ENCODE measurements at places on chromosomes 16 and 17.
A peak's percentile ranks its signal among the peaks of the same experiment; 100 is the strongest.

GRCh38 chr17:82160075-82160474 is 52.6 kb downstream of the CCDC57 start:
- no peak for DNase-seq

GRCh38 chr17:79473876-79474440 is 136.9 kb downstream of the RBFOX3 start:
- no peak for DNase-seq

GRCh38 chr16:85004587-85005205 is 6.6 kb downstream of the ZDHHC7 start:
- no peak for DNase-seq

- DNase-seq, result no peak
These were observed 21.2 kb upstream of the MYO15B start for GRCh38 chr17:75566416-75566815.

GRCh38 chr16:1942810-1943726 is at the start of gene MSRB1:
Gene MSRB1, minus strand, starts transcription at chr16:1943199. Its CDS starts 43 bp downstream, at chr16:1943156.
- DNase-seq, result peak; percentile 100

DNA sequence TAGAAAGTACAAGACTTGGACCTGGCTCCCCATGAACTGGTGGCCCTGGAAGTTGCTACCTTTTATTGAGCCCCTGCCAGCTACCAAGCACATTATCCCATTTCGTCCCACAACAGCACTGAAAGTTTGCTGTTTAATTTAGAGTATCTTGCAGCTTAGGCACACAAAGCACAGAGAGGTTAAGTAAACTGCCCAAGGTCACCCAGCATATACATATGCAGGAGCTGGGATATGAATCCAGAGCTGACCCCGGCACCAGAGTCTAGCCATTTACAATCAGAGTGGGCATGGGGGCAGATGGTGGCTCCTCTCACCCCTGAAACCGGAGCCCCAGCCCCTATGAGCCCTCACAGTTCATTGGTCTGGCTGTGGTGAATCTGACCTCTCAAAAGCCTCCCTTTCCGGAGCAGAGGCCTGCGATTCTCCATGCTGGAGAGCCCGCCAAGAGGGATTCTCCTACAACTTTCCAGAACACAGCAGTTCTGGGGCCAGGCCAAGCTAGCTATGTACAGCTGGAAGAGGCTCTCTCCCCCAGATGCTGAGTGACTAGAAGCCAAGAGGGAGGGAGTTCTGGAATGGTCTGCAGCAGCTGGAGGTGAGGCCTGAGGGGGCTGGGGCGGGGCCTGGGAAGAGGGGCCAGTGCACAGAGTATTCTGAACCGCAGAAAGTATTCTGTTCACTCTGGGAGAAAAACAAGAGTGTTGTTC is 58.3 kb downstream of the SREBF1 start:
- no peak for DNase-seq

DNA sequence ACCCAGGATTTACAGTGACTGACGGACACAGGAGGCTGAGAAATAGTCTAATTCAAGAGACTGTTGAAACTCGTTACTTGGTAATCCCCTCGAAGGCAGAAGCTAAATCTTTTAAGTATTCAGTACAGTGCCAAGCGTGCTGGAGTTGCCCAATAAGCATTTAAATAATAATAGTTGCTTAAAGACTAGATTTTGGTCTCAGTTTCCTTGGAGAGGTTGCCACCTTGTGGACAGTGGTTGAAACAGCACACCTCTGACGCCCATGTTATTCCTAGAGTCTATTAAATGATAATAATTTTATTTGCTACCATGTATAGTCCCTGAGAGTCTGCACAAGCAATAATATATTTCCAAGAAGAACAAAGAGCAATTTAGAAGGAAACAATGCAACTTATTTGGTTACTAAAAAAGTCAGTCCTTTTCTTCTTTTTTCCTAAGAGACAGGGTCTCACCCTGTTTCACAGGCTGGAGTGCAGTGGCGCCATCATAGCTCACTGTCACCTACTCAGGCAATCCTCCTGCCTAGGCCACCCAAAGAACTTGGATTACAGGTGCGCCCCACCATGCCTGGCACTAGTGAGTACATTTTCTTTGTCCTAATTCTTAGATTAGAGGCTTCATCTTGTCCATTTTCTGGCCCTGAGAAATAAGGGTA is 138.0 kb upstream of the NUDT7 start:
- DNase-seq, result peak; percentile 14

DNA sequence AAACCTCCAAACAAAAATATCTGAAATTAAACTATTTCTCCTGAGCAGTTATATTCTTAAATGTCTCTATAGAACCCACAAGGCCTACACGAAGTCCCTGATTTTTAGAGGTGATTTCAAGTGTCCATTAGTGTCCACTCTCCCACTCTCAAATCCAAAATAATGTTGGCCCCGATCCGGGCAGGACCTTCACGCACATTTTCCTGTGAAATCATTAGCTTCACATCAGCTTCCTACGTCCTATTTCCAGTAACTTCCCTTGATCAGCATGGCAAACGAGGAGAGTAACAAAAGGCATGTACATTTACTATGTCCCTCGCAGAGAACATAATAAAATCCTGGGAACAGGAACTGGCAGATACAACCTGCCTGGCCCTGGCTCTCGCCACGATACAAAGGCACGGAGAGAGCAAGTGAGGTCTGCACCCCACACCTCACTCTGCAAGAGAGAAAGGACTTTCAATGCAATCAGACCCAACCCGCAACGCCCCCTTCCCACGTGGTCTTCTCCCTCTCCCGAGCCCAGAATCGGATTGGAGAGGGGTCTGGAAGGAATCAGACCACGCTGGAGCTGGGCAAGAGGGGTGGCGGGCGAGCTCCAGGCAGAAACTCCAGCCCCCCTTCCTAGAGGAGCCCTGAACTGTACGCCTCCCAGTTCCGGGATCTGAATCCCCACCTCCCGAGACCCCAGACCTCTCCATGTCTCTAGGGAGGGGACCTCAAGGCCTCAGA is 17.5 kb upstream of the C17orf78 start:
- peak; percentile 36 for DNase-seq

DNA sequence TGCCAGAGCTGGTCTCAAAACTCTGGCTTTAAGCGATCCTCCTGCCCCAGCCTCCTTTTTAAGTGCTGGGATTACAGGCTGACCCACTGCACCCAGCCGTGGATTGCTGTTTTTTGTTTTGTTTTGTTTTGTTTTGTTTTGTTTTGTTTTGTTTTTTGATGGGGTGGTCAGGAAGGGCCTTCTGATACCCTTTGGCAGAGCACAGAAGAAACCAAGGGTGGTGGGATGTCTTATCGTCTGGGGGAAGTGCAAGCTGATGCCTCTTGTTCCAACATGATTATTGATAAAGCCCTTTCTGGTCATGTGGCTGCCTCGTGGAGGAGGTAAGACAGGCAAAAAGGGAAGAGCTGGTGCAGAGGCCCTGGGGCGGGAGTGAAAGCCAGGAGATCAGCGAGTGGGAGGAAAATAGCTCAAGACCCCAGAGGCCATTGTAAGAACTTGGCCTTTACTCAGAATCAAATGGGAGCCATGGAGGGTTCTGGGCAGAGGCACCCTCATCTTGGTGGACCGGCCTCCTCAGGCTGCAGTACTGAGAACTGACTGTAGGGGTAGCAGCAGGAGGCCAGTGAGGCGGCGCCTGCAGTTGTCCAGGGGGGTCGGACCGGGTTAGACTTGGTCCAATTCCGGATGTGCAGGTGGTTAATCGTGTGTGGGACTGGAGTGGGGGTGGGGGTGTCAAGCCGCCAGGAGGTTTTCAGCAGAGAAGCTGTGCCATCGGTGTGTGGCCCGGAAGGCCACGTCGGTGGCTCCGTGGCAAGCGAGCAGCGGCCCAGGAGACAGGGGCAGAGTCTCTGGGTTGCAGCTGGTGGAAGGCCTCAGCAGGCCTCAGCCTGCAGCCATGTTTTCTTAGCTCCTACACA is 84.4 kb upstream of the GSE1 start:
- DNase-seq, result no peak

- DNase-seq, result no peak
These were observed 97.0 kb downstream of the CMC2 start for GRCh38 chr16:80909720-80910119.

DNA sequence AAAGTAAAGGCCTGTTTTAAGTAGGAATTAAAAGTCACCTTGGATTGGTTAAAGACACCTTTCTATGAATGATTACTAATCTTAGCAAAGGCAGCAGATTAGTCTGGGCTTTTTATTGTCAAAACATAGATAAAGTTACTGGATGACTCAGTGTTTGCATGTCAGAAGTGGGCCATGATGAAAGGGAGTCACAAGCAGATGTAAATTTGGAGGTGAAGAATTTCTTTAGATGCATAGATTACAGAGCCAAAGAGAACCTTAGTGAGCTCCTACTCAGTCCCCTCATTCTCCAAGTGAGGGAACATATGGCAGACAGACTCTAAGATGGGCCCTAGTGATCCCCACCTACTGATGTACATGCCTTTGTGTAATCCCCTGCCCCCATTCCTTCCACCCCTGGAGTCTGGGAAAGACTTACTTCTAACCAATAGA is 124.5 kb downstream of the HS3ST3A1 start:
- no peak for DNase-seq

GRCh38 chr17:2655546-2655945 is 56.0 kb downstream of the CLUH start:
- DNase-seq, result no peak

- no peak for DNase-seq
These were observed 34.3 kb downstream of the APPBP2 start for GRCh38 chr17:60491771-60492170.

DNA sequence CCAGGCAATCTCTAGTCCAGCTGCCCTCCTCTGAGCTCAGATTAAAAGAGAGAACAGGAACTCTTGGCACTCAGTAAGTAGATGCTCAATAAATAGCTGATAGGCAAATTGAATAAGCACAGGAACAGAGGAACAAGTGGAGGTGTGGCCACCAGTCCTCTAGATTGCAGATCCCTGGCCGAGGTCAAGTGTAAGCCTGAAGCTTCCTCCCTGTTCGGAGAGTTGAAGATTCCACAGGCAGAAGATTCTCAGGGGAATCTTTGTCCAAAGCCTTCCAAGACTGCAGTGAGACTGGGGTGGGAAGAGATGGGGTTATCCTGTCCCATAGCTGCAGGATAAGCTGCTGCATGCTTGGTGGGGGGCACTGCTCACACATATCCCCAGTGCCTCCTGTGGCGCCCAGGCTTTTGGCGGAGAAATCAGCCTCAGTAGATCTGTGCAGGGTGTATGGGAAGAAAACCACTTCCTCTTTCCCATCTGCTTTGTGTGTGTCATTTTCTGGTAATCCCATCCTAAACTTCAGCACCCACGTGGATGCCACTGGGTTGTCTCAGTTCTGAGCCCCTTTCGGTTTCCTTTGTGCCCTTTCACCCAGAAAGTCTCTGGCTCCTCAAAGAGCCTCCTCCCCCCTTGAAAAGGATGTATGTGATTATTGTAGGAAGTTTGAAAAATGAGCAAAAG is 12.1 kb downstream of the CD300A start:
- no peak for DNase-seq

DNA sequence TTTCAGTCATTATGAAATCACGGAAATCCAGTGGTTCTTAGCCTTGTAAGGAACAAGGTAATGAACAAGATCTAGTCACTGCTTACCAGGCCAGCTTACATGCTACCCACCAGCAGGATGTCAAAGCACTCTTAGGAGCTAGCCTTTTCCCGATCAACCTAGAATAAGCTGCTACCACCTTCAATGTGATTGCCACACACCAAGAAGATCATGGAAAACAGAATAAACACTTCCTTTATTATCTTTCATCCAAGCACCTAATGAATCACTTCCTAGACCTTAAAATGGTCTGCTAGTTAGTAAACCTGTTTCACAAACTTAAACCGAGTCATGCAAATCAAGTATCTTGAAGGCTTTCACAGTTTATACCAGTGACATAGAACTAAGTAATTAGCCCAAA is 5.0 kb downstream of the BBS2 start:
- DNase-seq, result no peak

DNA sequence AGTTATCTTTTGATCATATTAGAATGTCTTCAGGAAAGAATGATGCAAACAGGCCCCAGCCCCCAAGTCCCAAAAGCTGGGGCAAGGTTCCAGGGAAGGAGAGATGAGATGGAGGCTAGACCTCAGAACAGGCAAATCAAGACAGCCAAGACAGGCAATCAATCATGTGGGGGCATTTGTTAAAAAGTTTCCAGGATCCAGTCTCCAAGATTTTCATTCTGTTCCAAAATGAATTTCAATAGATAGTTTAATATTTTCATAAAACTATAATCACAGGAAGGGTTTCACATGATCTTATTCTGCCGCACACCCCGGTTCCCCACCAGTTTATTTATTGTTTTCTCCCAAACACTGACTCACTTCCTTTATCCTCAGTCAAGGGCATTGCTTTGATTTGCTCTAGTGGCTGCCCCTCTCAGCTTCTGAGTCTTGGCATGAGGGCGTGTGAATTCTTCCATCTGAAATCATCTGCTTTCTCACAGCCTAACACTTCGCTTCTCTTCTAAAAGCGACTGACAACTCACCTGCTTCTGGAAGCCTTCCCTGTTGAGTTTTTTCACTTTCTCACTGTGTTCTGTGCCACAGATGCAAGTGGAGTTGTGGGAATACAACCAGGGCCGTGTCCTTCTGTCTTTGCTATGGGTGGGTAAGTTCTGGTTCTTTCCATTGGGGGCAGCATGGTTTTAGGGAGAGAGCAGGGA is 12.2 kb upstream of the TERF2 start:
- DNase-seq, result no peak

- DNase-seq, result no peak
These were observed 42.0 kb upstream of the RPL38 start for GRCh38 chr17:74161503-74161875.

DNA sequence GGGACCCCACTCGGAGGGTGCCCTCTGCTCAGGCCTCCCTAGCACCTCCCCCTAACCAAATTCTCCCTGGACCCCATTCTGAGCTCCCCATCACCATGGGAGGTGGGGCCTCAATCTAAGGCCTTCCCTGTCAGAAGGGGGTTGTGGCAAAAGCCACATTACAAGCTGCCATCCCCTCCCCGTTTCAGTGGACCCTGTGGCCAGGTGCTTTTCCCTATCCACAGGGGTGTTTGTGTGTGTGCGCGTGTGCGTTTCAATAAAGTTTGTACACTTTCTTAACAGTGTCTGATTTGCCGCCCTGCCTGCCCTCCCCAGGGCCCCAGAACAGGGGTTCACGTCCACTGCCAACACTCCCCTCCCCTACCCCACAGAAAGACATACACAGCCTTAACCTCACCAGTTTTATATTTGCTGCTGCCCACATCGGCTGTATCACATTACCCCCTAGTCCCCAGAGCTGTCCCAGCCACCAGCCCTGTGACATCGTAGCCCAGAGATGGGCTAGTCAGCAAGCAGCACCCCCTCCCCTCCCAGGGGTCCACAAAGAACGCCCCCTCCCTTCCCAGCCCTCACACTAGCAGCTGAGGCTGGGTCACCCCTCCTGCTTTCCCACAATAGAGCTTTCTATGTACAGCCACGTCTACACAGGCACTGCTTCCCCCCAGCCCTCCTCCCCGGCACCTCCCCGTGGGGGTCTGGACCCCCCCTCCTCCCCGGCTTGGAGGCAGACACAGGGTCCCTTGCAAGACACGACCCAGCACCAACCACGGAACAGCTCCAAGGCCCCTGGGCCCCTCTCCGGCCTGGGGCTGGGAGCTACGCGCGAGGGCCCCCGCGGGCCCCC is 7.9 kb downstream of the GRN start:
- no peak for DNase-seq

- no peak for DNase-seq
These were observed 43.5 kb downstream of the AP2B1 start for GRCh38 chr17:35630530-35631148.

All from GM12892 (cell line).